ENCODE measurements at places on chromosomes 13 and 19. TPM values are rescaled to one million over a fixed set of nuclear protein-coding genes. Genes with fewer than 3 reads are reported as not detected.

The CEACAM21 gene
- not detected for total RNA-seq

The ATP8B3 gene
- 2.0 TPM for total RNA-seq

The RPL18 gene
- total RNA-seq, result 1,644 TPM

The KIR3DL1 gene
- total RNA-seq, result not detected

The CATSPERD gene
- not detected for total RNA-seq

The IGFLR1 gene
- 1.6 TPM for total RNA-seq

The PABPC3 gene
- total RNA-seq, result under 0.01 TPM

The CIRBP gene
- total RNA-seq, result 99.2 TPM

The FAM124A gene
- 1.4 TPM for total RNA-seq

The ZNF569 gene
- total RNA-seq, result 4.0 TPM

The F10 gene
- 0.98 TPM for total RNA-seq

The ZNF135 gene
- total RNA-seq, result 0.78 TPM

The PGLYRP2 gene
- not detected for total RNA-seq

The PEAK3 gene
- not detected for total RNA-seq

The STARD13 gene
- total RNA-seq, result 18.0 TPM

The ADGRE2 gene
- total RNA-seq, result 1.1 TPM

The CALM3 gene
- 214 TPM for total RNA-seq

The LRRC8E gene
- 6.2 TPM for total RNA-seq

The NCCRP1 gene
- total RNA-seq, result not detected

The C19orf81 gene
- total RNA-seq, result not detected

The CRB3 gene
- not detected for total RNA-seq

The EMC10 gene
- 23.5 TPM for total RNA-seq

The GSX1 gene
- not detected for total RNA-seq

The IL27RA gene
- 1.6 TPM for total RNA-seq

The FXYD3 gene
- not detected for total RNA-seq

The TEAD2 gene
- total RNA-seq, result 5.9 TPM

The DMWD gene
- total RNA-seq, result 51.0 TPM

The POLR2I gene
- total RNA-seq, result 51.8 TPM

The UPK1A gene
- not detected for total RNA-seq

The ELSPBP1 gene
- not detected for total RNA-seq

Measured in subcutaneous preadipocyte (primary cell).